ENCODE measurements at places on chromosomes 6 and 20. TPM values are rescaled to one million over a fixed set of nuclear protein-coding genes. Genes with fewer than 3 reads are reported as not detected.

GRCh38 chr20:3716195-3716834, 3.9 kb upstream of the SIGLEC1 start:
- no peak for DNase-seq

DNA sequence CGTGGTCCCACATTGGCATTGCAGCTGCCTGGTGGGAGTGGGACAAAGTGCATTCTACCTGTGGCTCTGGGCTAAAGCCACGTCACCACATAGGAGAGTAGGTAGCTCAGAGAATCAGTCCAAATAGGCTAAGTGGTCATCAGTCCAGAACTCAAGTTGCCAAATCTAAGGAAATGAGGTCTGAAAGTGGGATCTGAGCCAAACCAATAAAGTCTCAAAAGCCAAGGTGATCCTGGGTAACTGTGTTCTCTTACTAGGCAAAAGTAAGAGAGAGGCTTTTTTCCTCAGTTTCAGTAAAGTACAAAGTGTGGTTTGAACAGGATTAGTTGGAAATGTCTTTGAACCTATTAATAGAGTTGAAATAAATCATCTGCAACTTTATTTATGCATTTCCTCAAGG, 68.6 kb upstream of the CNKSR3 start:
- DNase-seq: no peak

DNA sequence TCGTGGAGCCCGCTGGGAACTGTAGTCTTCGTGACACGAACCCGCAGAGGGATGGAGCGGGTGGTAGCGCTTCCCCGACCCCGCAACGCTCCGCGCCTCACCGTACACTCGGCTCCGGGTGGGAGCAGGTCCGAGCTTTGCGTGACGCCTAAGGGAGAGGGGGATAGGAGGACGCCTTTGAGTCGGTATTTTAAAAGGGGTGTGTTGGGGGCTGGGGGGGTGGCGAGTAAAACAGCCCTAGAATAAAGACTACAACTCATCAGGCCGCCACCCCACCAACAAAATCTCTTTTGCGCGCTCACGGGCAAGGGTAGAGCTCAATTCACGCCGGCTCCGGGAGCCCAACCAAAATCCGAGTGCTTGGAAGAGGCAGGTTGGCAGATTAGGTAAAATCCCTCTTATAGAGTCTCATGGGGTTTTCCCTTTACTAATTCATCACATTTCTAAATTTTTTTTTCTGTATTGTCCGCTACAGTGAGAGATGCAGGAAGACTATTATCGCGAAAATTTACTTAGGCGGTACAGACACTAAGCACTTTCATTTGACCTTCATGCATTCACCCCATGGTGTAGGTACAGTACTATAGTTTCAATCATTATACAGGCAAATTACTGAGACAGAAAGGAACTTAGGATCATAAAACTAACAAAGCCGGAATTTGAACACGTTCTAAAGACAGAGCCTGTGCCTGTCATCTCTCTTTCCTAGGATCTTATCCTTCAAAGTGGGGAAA, 706 bp upstream of the SNX14 start:
- DNase-seq: no peak

- DNase-seq: no peak
Observed at GRCh38 chr6:42729731-42730130, 7.3 kb upstream of the PRPH2 start.

GRCh38 chr6:25336996-25337395, 57.8 kb downstream of the CARMIL1 start:
- no peak for DNase-seq

DNA sequence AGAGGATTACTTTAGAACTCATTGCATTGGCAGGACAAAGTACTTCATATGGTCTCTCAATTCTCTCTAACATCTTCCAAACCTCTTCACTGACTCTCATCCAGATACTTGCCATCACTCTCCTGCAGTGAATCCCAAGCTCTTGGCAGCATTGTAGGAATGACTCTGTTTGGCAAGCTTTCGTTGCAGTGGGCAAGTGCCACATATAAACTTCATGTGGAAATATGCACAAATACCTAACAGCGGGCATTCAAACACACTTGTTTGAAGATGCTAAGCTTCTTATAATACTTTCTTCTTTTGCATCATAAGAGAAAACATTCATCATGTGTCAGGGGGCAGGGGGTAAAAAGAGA, 86.2 kb upstream of the F13A1 start:
- DNase-seq: no peak

DNA sequence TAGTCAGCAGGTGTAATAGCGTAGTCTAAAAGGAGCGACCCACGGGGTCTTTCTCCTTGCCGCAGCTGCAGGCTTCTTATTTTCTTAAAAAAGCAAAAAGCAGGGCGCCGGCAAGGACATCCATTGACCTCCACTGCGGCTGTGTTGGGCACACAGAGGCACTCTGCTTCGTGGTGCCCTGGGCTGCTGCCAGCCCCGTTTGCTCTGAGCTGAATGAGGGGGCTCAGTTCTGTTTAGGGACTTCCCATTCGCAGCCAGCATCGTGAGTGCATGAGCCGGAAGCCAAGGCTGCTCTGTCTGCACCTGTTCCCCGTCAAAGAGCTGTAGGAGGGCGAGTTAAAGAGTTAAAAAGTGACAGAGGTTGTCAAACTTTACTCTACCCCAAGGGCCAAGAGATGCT, 1.7 kb upstream of the SLC22A2 start:
- DNase-seq: no peak

GRCh38 chr20:19815553-19815991, 57.5 kb downstream of the RIN2 start:
- peak; percentile 97 for DNase-seq

RNF5 gene
- 31.5 TPM for total RNA-seq

NRSN1 gene
- total RNA-seq: not detected

EPPIN gene
- total RNA-seq: not detected

FGD2 gene
- not detected for total RNA-seq

ELOVL2 gene
- total RNA-seq: not detected

HRH3 gene
- not detected for total RNA-seq

PLCB1 gene
- 17.6 TPM for total RNA-seq

NMBR gene
- 0.11 TPM for total RNA-seq

PTK6 gene
- total RNA-seq: 0.13 TPM

CGA gene
- total RNA-seq: not detected

CCN5 gene
- total RNA-seq: not detected

PLA2G7 gene
- total RNA-seq: not detected
